ENCODE measurements at places on chromosomes 6 and 20.

DNA sequence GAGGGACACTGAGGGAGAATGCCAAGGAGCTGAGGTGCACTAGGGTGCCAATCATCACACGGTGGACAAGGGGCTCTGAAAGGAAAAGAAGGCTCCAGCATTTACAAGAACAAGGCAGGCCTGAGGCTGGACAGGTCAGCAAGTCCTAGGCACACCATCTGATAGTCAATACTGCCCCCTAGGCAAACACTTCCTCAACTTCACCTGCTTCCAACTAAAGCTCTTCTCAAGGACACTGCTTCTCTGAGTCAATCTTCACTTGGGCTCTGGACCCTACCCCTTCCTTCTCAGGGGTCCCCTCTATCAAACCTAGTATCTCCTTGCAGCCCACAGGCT lies 37.7 kb upstream of the SLC4A11 start:
- peak; percentile 18 for DNase-seq

- DNase-seq = no peak
Measured at GRCh38 chr6:153873541-153873940, 165.5 kb upstream of the OPRM1 start.

GRCh38 chr20:8689337-8689736 lies 379.6 kb upstream of the PLCB4 start:
- DNase-seq = no peak

- no peak for DNase-seq
Measured at GRCh38 chr6:28567506-28567905, 41.8 kb downstream of the GPX5 start.

DNA sequence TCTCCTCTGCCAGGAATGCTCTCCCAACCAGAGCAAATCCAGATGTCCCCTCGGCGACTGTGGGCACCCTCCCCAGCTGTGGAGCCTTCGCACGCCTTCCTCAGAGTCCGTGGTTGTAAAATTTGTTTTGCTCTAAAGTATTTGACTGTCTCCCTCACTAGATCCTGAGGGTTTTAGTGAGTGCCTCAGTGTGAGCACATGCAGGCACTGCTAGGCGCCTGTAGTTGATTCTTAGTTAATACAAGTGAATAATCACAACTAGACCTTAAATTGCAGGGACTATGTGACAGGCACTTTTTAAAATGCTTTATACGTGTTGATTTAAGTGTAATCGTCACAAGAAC lies 680 bp upstream of the MTCH1 start:
- DNase-seq = no peak

Measured in muscle of back (tissue), 13 donors.